ENCODE measurements at places on chromosomes 4 and X. TPM values are rescaled to one million over a fixed set of nuclear protein-coding genes. Genes with fewer than 3 reads are reported as not detected.

RUFY3 gene
- 65.2 TPM for total RNA-seq

HERC5 gene
- total RNA-seq: 19.4 TPM

MAGEA11 gene
- not detected for total RNA-seq

CYLC1 gene
- not detected for total RNA-seq

MAGEC1 gene
- not detected for total RNA-seq

MAGEA12 gene
- not detected for total RNA-seq

ITM2A gene
- not detected for total RNA-seq

NHS gene
- total RNA-seq: not detected

UGT2B10 gene
- not detected for total RNA-seq

ARMCX5 gene
- total RNA-seq: 18.1 TPM

KDR gene
- not detected for total RNA-seq

AFAP1 gene
- 6.0 TPM for total RNA-seq

CYSLTR1 gene
- 0.12 TPM for total RNA-seq

PPP2R2C gene
- 0.55 TPM for total RNA-seq

BMPR1B gene
- total RNA-seq: not detected

DCX gene
- total RNA-seq: not detected

OTC gene
- not detected for total RNA-seq

DCAF12L2 gene
- not detected for total RNA-seq

TCEAL6 gene
- total RNA-seq: not detected

PNMA3 gene
- not detected for total RNA-seq

HTRA3 gene
- total RNA-seq: 0.14 TPM

SULT1E1 gene
- not detected for total RNA-seq

TLR2 gene
- not detected for total RNA-seq

TENM3 gene
- total RNA-seq: not detected

GC gene
- not detected for total RNA-seq

SPON2 gene
- 3.2 TPM for total RNA-seq

CLNK gene
- not detected for total RNA-seq

GUCY1A1 gene
- 29.0 TPM for total RNA-seq

RADX gene
- 0.06 TPM for total RNA-seq

PPARGC1A gene
- total RNA-seq: not detected

ABRAXAS1 gene
- 5.6 TPM for total RNA-seq

TLR1 gene
- total RNA-seq: not detected

TEX13C gene
- total RNA-seq: 0.31 TPM

Measured in G401 (cell line).